Upper lobe of left lung (tissue), 6 donors: ENCODE measurements at places on chromosomes 2 and 18. TPM values are rescaled to one million over a fixed set of nuclear protein-coding genes. Genes with fewer than 3 reads are reported as not detected.

Gene LOXL3
- total RNA-seq = 7.2 TPM

Gene SIX2
- total RNA-seq = not detected

Gene UXS1
- total RNA-seq = 109 TPM

Gene PDE1A
- total RNA-seq = 2.3 TPM

Gene MAP3K20
- total RNA-seq = 37.3 TPM

Gene SLC5A7
- 0.40 TPM for total RNA-seq

Gene FSIP2
- total RNA-seq = 0.11 TPM

Gene AAMP
- total RNA-seq = 132 TPM

Gene C18orf32
- total RNA-seq = 49.7 TPM

Gene TIA1
- 51.4 TPM for total RNA-seq

Gene RFX8
- not detected for total RNA-seq

Gene LRRFIP1
- total RNA-seq = 291 TPM

Gene UGT1A4
- 0.69 TPM for total RNA-seq

Gene OR6B2
- total RNA-seq = not detected

Gene DQX1
- 0.37 TPM for total RNA-seq

Gene SCN3A
- total RNA-seq = 1.0 TPM

- peak; percentile 91 for DNase-seq
Observed at GRCh38 chr18:6683112-6683876, 46.2 kb upstream of the ARHGAP28 start.

DNA sequence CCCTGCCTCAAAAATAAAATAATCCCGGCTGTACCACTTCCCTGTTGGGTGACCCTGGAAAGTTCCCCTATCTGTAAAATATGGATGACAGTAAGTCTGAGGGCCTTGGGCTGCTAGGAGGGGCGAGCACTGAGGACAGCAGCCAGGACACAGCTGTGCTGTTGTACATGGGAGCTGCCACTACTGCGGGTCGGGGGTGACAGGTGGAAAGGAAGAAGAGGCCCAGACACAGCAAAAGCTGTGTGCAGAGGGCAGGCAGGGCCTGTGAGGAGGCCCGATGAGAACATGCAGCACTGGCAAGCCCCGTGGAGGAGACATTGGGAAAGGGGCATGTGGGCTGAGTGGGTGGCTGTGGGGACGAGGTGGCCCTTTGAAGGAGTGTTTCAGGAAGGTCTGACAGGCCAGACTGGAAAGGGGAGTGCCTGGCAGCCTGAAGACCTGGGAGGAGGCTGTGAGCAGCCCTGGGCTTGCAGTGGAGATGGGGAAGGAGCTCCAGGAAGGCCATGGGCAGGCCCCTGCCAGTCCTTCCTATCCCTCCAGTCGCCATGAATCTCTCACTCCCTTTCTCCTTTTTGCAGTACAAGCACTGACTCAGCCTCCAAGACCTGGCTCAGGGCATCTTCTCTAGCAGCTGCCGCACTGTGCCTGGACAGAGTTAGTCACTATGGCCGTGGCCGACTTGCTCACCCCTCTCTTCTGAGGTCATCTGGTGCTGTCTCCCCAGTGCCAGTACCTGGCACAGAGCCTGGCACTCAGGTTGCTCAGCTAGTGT lies 28.9 kb upstream of the SEMA4C start:
- no peak for DNase-seq

GRCh38 chr2:143255899-143256298 lies 126.7 kb downstream of the ARHGAP15 start:
- no peak for DNase-seq

DNA sequence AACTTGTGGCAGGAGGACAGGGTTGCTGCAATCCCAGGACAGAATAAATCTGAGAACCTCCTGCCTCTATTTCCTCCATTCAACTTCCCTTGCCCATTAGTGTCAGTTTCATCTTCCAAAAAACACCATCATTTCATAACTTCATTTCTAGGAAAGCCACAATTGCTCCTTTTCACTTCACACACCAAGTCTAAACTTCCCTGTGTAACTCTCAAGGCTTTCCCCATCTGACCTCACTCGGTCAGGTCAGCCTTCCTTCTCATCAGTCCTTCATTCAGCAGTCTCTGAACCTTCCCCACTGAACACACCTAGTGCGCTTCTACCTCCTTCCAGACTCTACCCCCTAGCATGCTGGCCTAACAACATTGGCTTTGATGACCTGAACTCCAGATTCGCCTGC lies 35.8 kb downstream of the TCF7L1 start:
- DNase-seq = no peak

GRCh38 chr18:38759457-38759856 lies 1193.9 kb upstream of the CELF4 start:
- DNase-seq = no peak

GRCh38 chr2:203798296-203799087 lies 69.1 kb upstream of the CTLA4 start:
- DNase-seq = no peak

GRCh38 chr18:21700528-21701075 lies 4.0 kb downstream of the ABHD3 start:
- DNase-seq = no peak

GRCh38 chr2:184793176-184793575 lies 194.8 kb downstream of the ZNF804A start:
- DNase-seq = no peak

DNA sequence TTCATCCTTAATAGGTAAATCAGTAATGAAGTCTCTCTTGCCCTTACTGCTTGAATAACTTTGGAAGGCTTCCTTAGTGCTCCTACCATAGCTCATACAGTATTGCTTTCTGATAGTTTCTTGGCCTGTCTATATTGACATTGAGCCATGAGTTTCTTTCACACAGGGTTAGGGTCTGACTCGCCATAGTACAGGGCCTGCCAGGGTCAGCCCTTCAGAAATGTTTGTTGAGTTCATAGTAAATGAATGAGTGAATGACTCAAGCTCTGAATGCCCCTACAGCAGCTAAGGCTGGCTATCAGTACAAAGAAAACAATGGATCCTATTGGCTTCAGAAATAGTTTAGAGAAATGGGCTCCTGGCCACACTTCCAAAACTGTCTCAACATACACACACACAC lies 65.0 kb upstream of the LRATD1 start:
- DNase-seq = no peak

GRCh38 chr2:157173740-157174184 lies 83.7 kb upstream of the GALNT5 start:
- DNase-seq = no peak

GRCh38 chr2:60485055-60485454 lies 68.4 kb downstream of the BCL11A start:
- no peak for DNase-seq

- no peak for DNase-seq
Observed at GRCh38 chr2:109481196-109481555, 132.6 kb downstream of the SEPTIN10 start.

DNA sequence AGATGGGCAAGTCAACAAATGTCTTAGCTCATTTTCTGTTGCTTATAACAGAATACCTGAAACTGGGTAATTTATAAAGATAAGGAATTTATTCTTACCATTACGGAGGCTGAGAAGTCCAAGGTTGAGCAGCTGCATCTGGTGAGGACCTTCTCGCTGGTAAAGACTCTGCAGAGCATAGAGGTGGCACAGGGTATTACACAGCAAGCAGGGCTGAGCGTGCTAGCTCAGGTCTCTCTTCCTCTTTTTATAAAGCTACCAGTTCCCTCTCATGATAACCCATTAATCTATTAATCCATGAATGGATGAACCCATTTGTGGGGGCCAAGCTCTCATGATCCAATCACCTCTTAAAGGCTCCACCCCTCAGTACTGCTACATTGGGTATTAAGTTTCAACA lies 109.1 kb downstream of the CDK15 start:
- no peak for DNase-seq

GRCh38 chr2:154952346-154952980 lies 254.0 kb downstream of the KCNJ3 start:
- no peak for DNase-seq

- DNase-seq = peak; percentile 62
Observed at GRCh38 chr2:127049927-127050802, 56.8 kb downstream of the BIN1 start.

- no peak for DNase-seq
Observed at GRCh38 chr2:161101406-161101805, 58.8 kb upstream of the TANK start.

GRCh38 chr18:69484699-69485396 lies 84.2 kb downstream of the DOK6 start:
- no peak for DNase-seq

- no peak for DNase-seq
Observed at GRCh38 chr2:10163498-10164486, 41.3 kb downstream of the RRM2 start.

DNA sequence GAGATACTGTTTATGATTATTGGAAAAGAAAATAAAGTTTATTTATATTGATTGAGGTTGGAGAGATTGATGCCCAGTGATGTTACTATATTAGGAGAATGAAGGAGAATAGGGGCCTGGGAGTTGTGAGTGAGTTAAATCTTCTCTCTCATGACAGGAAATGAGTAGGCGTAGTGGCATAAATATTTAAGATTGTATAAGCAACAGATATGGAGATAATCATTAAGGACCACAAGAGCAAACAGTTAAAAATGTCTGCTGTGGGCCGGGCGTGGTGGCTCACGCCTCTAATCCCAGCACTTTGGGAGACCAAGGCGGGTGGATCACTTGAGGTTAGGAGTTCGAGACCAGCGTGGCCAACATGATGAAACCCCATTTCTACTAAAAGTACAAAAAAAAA lies 62.7 kb downstream of the PTRHD1 start:
- no peak for DNase-seq

- DNase-seq = no peak
Observed at GRCh38 chr18:10060469-10060782, 146.6 kb downstream of the VAPA start.

GRCh38 chr2:109053716-109054115 lies 64.7 kb upstream of the EDAR start:
- DNase-seq = no peak

- no peak for DNase-seq
Observed at GRCh38 chr2:33577084-33577483, 22.0 kb downstream of the FAM98A start.

DNA sequence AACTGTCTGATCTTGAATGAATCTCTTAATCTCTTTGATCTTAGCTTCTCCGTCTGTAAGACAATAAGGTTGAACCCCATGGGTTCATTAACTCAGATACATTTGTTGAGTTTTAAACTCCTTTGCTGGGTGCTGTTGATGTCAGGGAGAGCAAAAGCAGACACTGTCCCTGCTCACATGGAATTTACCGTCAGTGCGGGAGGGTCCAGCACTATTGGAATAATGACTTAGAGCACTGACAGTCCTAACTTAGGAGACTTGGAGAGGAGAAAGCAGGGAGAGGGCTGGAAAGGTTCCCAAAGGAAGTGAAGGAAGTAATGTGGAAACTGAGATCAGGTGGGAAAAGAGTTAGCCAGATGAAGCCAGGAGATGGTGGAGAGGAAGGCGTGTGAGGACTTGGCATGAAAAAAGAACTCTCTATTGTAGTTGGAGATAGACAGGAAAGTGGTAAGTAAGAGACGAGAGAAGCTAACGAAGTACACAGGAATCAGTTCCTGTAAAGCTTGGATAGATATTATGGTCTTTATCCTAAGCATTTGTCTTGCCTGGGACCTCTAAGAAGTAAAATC lies 141.4 kb upstream of the SERTAD2 start:
- DNase-seq = no peak

GRCh38 chr2:221448844-221449390 lies 123.2 kb downstream of the EPHA4 start:
- DNase-seq = no peak

DNA sequence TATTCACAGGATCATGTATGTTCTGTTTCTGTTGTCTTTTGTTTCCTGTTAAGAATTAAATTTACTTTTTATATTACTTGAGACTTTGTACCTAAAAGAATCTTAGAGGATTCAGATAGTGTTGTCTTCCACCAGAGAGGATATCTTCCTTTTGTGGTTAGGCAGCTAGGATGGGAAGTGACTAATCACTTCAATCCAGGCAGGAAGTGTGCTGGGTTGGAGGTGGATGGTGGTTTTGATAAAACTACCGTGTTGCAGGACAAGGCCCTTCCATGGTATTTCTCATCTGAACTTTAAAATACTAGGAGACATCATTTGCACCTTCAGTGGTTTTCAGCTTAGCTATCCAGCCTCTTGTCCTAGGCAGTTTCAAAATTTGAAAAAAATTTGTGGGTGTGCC lies 728.6 kb upstream of the CDH2 start:
- no peak for DNase-seq

GRCh38 chr2:64342195-64343099 lies 111.5 kb upstream of the LGALSL start:
- DNase-seq = no peak

DNA sequence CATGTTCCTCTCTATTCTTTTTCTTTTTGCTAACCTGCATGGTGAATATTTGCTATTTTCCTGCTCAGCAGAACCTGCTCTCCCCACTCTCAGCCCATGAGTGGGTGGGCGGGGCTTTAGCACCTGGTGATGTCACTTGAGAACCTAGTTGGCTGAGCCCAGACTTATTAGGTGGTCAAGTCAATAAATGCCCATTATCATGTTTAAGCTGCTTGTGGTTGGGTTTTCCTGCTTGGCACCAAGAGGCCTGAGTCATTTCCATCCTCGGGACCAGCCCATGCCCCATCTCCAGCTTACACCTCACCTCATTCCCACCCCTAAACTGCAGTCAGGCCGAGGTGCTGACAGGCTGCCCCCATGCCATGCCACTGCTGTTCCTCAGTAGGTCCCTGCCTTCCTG lies 226.6 kb downstream of the ANKRD30B start:
- DNase-seq = no peak
